ENCODE measurements at places on chromosomes 12 and 14.

DNA sequence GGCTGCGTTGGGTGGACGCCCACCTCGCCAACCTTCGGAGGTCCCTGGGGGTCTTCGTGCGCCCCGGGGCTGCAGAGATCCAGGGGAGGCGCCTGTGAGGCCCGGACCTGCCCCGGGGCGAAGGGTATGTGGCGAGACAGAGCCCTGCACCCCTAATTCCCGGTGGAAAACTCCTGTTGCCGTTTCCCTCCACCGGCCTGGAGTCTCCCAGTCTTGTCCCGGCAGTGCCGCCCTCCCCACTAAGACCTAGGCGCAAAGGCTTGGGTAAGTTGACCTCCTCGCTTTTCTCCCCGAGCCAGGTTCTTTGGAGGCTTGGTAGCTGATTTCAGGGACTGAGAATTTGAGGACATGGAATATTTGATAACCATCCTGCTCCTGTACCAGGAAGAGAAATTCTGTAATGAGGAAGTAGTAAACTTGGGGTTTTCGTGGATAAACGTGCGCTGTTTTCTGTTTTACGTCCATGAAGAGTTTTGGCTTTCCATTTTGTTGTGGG is 530 bp downstream of the APAF1 start:
- peak; percentile 4 for DNase-seq

DNA sequence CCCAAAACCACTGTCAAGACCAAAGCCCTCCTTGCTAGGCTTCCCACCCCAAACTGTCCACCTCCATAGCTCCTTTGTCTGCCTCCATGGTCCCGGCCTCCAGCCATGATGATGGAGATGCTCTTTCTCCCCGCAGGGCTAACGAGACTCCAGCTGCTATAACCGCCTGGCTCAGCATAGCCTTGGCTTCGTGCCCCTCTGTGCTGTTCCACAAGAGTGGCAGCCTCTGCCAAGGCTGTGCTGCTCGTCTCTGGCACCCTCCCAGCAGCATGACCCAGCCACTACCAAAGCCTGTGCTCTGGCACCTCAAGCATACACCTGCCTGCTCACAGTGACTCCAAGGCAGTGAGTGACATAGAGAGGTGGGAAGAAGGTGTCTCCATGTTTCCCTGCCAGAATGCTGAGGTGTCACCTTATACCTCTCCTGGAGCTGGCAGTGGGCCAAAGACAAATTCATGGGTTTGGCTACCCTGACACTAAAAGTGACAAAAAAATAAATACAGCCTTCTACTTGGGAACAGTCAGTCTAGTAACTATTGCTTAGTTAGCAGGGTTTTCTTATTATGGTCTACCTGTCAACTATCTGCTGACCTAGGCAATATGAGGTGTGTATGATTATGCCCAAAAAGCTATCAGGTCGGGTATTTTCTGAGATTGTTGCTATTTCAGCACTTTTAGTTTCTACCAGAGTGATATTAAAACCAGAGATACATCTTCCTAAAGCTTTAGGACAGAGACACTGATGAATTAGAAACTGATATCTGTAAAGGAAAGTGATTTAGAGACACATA is 16.1 kb upstream of the KRT73 start:
- no peak for DNase-seq

- DNase-seq = no peak
Measured at GRCh38 chr12:12024911-12025682, 45.6 kb upstream of the BCL2L14 start.

- no peak for DNase-seq
Measured at GRCh38 chr12:69701826-69702225, 2.7 kb upstream of the BEST3 start.

GRCh38 chr14:21711360-21711961 is 37.8 kb upstream of the OR4E1 start:
- peak; percentile 16 for DNase-seq

- no peak for DNase-seq
Measured at GRCh38 chr14:20982646-20983369, 7.0 kb upstream of the METTL17 start.

- DNase-seq = peak; percentile 9
Measured at GRCh38 chr12:115411121-115411520, 727.1 kb upstream of the TBX3 start.

DNA sequence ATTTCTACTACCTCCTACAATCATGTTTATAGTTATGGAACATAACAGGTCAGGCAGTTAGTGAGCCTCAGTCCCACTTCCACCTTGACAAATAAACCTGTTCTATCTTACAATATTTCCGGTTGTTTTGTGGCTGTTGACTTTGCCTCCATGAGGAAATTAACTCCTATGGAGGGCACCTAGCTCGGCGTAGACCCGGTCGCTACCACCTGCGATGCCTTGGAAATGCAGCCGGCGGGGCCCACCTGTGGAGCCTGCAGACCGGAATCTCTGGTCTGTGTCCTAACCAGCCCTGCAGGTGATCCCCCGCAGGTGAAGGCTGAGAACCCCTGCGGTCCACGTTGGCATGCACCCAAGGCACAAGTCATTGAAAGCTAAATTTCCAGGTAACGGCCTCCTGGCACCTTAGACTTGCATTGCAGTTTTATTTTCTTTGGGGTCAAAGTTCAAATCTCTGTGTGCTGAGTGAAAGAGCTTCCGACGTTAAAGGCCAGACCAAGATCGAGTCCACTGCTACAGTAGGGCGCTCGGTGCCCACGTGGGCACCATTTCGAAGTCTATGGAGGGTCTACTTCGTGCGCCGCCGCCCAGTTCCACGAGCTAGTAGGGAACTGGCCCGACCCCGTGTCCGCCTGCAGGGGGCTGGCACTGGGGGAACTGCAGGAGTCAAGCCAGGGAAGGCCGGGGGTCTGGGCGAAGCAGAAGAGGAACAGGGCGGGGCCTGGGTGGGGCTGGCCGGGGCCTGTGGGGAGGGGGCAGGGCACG is 782 bp upstream of the PIWIL1 start:
- no peak for DNase-seq

GRCh38 chr12:42696406-42697149 is 107.0 kb upstream of the PRICKLE1 start:
- no peak for DNase-seq

DNA sequence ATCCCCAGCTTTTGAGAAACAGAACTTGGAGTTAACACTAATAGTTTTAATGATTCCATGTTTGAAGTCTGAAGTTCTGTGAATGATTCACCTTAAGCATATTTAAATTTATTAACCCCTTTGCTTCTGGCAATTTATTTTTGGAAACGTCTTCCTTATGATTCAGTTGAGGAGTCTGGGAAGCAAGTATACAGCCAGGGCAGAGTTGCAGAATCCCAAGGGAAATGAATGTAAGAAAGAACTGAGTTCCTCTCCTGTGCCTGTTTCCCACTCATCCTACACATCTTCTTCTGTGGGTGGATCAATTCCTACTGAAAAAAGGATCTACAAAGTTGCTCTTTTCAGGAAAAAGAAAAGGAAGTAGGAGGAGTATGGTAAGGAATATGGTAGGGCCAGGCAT is 108.2 kb upstream of the CCDC91 start:
- no peak for DNase-seq

DNA sequence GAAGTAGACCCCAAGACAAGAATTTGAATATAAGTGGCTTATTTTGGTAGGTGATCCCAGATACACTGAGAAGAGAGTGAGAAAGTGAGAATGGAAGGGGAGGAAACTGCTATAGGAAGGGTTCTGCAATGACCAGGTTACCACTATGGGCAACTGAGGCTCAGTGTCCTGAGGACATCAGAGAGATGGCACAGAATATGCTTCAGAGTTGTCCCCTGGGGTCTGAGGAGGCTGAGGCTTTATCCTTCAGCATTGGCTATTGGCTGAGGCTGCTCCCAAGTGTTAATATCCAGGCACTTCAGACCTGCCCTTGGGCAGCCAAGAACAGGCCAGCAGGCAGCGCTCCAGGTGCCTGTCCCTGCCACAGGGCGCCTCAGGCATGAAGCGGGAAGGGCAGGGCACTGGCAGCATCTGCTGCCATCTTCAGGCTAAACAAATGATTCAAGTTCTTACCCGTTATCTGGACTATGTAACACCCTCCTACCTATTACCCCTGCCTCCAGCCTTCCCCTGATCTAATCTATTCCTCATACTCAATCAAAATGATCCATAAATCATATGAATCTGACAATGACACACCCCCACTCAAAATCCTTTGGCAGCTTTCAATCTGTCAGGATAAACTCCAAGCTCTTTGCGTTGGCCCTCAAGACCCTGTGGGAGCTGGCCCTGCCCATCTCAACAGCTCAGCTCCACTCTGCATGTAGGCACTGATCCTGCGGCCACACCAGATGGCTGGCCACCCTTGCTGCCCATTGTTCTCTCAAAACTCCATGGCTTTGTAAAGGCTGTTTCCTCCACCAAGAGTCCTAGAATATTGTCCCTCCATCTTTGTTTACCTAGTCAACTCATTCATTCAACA is 42.4 kb downstream of the CKAP4 start:
- DNase-seq = no peak

DNA sequence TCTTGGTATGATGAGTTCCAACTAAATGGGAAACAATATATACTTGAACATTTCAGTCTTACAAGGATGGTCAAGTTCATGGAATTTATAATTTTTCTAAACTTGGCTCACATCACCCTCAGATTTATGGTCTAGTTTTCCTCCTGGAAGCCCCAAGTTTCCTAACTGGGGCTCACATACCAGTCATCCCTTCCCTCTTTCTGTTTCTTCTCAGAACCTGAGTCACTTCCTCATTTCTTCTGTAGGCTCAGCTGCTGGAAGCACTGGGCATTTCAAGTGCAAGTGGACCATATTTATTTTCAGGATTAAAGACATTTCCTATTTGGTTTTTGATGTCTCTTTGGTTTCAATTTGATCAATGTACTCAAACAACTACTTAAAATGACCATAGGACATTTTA is 55.4 kb downstream of the GRIP1 start:
- no peak for DNase-seq

DNA sequence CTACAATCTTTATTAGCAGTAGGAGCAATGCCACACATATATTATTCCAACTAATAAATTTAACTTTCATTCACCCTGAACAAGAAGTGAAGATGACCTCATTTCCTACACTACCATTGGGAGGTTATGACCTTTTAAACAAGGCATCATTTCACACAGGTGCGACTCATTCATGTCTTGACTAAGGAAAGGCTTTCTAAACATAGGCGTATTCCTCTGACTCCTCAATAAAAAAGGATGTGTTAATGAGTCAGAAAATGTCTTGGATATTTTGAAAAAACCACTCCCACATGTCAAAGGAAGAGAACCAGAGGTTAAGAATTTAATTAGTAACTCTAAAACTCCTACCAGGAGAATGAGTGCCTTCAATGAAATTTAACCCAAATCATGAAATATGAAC is 115.2 kb downstream of the PRICKLE1 start:
- no peak for DNase-seq

GRCh38 chr12:127162902-127163301 is 1104.1 kb upstream of the TMEM132C start:
- DNase-seq = no peak
